CD4-positive, alpha-beta T cell treated with Interleukin-4 for 4 hours (primary cell): ENCODE measurements at places on chromosomes 1 and 21.
A peak's percentile ranks its signal among the peaks of the same experiment; 100 is the strongest.

GRCh38 chr1:180094705-180095295 lies 59.9 kb upstream of the QSOX1 start:
- no peak for DNase-seq

DNA sequence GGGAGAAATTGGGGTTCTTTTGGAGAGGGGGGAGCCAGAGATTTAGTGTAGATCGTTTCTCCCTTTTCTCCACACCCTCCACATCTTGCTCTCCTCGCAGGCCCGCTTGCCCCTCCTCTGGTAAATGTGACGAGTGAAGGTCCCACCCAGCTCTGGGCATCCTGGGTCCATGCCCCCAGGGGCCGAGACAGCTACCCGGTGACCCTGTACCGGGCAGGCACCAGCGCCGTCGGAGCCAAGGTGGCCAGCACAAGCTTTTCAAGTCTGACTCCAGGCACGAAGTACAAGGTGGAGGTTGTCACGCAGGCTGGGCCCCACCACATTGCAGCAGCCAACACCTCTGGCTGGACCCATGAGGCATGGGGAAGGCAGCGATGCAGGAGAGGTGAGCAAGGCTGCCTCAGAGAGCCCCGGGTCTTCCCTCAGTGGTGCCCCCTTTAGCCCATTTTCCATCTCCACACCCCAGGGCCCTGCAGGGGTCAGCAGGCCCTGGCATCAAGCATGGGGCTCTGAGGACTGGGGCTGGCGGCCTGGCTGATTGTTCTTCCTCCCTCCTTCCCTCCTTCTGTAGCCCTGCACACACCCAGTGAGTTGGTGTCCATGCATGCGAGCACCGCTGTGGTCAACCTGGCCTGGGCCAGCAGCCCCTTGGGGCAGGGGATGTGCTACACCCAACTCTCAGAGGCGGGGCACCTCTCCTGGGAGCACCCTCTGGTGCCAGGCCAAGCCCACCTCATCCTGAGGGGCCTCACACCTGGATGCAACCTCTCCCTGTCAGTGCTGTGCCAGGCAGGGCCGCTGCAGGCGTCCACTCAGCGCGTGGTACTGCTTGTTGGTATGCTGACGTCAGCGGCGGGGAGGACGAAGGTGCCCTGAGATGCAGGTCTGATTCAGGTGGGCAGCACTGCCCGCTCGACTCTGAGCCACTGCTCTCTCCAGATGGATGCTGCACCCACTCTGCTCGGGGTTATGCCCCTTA lies 16.4 kb upstream of the LGR6 start:
- no peak for DNase-seq

- no peak for DNase-seq
Observed at GRCh38 chr1:4781646-4782045, 127.2 kb downstream of the AJAP1 start.

DNA sequence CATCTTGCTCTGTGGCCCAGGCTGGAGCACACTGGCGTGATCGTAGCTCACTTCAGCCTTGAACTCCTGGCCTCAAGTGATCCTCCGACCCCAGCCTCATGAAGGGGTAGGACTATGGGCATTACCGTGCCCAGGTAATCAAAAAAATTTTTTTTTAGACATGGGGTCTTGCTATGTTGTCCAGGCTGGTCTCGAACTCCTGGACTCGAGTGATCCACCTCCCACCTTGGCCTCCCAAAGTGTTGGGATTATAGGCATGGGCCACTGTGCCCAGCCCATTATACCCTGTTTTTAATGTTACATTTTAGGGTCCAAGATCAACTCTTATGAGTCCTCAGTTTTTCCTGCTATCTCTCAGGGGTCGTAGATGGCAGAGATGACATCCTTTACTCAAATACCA lies 6.3 kb downstream of the MRAP start:
- no peak for DNase-seq

DNA sequence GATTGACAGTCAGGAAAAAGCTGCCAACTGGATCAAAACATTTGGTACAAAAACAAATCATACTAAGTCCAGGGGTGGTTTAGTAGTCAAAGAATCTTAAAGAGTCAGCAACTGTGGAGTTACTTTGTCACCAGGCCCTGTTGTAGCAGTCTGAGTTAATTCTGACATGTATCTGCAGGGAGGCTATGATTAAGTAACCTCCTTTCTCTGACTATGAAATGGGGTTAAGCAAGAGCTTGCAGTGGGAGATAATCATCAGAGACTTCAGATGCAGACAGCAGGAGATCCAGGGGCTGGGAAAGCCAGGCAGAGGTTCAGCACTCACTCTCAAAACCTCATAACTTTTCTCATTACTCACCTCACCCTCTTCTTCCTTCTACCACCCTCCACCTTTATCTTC lies 99.2 kb upstream of the BTG3 start:
- no peak for DNase-seq

- DNase-seq: peak; percentile 66
Observed at GRCh38 chr1:206479183-206480125, 9.2 kb downstream of the IKBKE start.

DNA sequence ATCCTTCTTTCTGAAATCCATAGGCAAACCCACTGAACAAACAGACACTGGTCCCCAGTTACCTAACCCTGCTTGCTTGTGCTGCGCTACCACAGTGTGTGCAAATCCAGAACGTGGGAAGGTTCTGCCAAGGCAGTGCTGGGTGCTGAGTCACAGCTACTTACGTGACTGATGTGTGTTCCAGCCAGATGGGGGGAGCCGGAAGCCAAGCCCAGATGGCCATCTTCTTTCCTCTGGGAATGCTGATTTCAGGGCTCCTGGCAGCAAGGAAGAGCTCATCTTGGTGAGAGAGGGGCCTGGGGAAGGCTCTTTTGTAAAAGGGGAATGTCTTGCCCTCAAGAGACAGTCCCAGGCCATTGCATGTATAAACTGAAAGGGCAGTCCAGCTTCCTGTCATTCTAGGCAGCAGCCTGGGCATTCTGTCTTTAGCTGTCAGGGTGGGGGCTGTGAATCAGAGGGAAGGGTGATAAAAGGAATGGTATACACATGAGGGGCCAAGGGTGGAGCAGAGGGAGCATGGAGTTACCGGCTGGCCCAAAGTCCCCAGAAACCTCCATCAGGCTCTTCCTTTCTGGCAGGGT lies 54.1 kb downstream of the CD46 start:
- DNase-seq: no peak

DNA sequence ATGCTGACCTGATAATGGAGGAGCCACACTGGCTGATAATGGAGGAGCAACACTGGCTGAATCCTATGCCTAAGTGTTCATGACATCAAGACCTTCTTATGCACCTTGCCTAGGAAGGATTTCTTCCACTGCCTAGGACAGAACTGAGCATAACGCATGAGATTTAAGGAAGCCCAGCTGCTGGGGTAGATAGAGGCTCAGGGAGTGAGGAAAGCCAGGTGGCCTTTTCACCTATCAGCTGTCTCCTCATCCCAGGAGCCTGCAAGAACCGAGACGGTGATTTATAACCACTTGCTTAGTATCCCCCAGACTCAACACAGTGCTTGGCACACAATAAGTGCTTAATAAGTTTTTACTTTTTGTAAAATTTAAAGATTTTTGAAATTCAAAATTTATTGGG lies 7.4 kb upstream of the CTBS start:
- no peak for DNase-seq
